Stimulated activated CD4-positive, alpha-beta T cell treated with anti-CD3 and anti-CD28 coated beads, Interleukin-2, amount 100 ng/mL, for 24 hours (primary cell): ENCODE measurements at places on chromosomes 12 and 14.

- no peak for DNase-seq
These were observed 6.0 kb downstream of the CCDC60 start for GRCh38 chr12:119340578-119340977.

GRCh38 chr14:29671034-29671433 lies 256.6 kb downstream of the PRKD1 start:
- no peak for DNase-seq

DNA sequence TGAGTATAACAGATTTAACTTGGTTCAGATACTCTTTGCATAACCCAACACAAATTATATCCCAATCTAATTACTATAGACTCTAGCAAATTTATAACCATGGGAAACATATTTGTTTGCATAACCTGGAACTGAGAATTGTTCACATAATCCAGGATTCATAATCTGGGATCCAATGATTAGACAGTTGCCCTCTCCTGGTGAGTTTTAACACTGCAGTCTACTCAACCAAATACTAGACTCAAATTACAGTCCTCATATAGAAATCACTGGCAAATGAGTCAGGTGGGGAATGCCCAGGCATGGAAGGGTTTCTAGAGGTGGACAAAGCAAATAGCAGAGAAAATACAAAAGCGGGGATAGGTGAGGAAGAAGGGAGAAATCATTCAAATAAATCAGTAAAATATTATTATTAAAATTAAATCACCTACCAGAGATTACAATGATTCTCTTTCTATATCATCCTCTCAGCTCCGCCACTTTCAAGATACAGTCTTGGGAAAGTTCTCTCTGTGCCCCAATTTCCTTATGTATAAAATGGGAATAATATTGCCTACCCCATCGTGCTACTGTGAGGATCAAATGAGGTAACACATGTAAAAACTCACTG lies 9.4 kb downstream of the GCH1 start:
- DNase-seq, result no peak

DNA sequence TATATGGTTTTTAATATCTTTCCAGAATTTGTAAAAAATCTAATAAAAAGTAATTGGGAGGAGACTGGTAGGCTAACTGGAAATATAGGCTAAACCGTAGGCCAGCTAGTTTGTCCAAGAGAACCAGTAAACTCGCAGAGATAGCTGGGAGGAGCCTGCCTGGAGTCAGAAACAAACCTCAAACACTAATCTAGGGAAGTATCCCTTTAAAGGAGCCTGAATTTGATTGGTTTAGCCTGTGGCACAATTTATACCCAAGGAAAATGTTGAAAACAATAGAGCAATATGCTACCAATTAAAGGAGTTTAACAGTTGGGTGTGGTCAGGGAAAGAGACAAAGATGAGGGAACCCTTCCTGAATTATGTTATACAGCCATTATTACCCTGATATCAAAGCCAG lies 109.6 kb downstream of the EML5 start:
- DNase-seq, result no peak

- DNase-seq, result no peak
These were observed 158.2 kb downstream of the SLC38A4 start for GRCh38 chr12:46667551-46667950.

GRCh38 chr12:116172224-116172849 lies 105.2 kb downstream of the MED13L start:
- DNase-seq, result peak; percentile 46

DNA sequence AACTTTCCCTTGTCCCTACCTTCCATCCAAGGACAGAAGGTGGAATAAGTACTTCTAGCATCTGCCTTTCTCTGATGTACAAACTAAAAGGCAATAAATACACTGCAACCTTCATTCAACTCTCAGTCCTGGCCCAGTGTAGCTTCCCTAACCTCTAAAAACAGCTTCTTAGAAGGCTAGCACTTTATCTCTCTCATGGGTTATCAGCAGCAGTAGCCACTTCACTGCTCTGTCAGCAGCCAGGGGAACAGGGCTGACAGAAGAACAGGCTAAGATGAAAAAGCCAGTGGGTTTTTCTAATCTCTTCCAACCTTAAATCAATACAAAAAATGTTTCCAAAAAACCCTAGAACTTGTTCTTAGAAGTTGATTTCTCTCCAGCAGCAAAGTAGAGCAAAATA lies 13.2 kb downstream of the BAZ2A start:
- DNase-seq, result no peak

- DNase-seq, result no peak
These were observed 121.0 kb upstream of the KRR1 start for GRCh38 chr12:75632442-75632841.

GRCh38 chr12:98222135-98222534 lies 293.3 kb upstream of the TMPO start:
- DNase-seq, result no peak

- DNase-seq, result peak; percentile 48
These were observed 121.7 kb downstream of the CHST11 start for GRCh38 chr12:104578453-104578852.

GRCh38 chr12:64187370-64187769 lies 34.7 kb downstream of the KICS2 start:
- no peak for DNase-seq

- DNase-seq, result no peak
These were observed 403.7 kb downstream of the SLC6A15 start for GRCh38 chr12:84508851-84509260.

GRCh38 chr14:34538871-34539406 lies 562 bp downstream of the EAPP start:
- DNase-seq, result no peak

DNA sequence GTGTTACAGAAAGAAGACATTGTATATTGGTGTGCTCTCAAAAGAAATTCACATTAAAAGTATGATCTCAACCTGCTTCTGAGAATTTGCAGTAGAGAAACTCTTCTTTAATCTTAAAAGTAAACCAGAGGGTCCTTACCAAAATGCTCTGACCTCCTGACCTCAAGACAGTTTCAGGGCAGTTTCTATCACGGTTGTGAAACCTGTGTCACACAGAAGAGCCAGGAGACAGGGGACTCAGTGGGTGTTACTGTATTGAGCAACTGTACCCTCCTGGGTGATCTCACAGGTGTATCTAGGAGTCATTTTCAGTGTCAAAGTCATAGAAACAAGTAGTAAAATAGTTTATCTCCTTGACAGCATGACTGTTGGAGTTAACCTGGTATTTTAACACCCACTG lies 178.0 kb downstream of the GRIP1 start:
- no peak for DNase-seq

- DNase-seq, result no peak
These were observed 19.8 kb downstream of the PPM1H start for GRCh38 chr12:62915204-62915529.

GRCh38 chr12:30092983-30093617 lies 309.4 kb upstream of the TMTC1 start:
- no peak for DNase-seq

DNA sequence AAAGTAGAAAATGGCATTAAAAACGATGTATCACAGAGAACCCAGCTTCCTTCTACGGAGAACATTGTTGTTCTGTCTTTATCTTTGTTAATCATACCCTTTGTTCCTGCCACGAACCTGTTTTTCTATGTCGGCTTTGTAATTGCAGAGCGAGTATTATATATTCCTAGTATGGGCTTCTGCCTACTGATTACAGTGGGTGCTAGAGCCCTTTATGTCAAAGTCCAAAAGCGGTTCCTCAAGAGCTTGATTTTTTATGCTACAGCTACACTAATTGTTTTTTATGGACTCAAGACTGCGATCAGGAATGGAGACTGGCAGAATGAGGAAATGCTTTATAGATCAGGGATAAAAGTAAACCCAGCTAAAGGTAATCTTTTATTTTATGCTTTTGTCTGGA lies 209.6 kb downstream of the TMTC2 start:
- DNase-seq, result no peak

DNA sequence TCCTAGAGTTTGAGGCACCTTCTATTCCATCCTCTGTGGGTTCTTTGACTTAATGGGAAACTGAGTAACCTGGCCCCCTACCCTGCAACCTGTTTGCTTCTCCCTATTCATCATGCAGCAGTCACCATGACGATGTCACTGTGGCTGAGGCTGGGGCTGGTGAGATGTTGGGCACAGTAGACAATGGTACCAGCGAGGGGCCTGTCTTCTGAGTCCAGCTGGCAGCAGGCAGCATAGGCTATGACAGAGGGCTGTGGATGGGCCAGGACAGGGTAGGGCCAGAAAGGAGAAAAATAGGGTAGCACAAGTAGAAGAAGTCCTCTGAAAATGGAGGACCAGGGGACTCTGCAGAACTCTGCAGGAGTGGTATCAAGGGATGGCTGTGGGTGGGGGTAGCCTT lies 2.0 kb downstream of the CIROP start:
- no peak for DNase-seq

DNA sequence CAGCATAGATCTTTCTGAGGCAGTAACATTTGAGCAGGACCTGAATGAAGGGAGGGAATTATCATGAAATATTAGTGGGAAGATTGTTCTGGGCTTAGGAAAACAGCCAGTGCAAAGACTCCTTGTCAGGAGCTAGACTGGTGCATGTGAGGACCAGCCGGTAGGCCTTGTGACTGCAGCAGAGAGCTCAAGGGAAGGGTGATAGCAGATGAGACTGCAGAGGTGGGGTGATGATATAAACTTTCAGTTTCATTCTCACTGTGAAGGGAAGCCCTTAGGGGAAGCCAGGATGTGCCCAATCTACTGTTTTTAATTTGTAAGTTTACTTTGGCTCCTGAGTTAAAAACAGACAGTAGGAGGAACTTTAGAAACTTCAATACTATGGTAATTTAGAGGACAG lies 12.4 kb downstream of the IL22 start:
- DNase-seq, result peak; percentile 58

GRCh38 chr12:16523284-16523950 lies 82.5 kb downstream of the LMO3 start:
- no peak for DNase-seq

- no peak for DNase-seq
These were observed 228.4 kb upstream of the FLRT2 start for GRCh38 chr14:85301506-85301905.

DNA sequence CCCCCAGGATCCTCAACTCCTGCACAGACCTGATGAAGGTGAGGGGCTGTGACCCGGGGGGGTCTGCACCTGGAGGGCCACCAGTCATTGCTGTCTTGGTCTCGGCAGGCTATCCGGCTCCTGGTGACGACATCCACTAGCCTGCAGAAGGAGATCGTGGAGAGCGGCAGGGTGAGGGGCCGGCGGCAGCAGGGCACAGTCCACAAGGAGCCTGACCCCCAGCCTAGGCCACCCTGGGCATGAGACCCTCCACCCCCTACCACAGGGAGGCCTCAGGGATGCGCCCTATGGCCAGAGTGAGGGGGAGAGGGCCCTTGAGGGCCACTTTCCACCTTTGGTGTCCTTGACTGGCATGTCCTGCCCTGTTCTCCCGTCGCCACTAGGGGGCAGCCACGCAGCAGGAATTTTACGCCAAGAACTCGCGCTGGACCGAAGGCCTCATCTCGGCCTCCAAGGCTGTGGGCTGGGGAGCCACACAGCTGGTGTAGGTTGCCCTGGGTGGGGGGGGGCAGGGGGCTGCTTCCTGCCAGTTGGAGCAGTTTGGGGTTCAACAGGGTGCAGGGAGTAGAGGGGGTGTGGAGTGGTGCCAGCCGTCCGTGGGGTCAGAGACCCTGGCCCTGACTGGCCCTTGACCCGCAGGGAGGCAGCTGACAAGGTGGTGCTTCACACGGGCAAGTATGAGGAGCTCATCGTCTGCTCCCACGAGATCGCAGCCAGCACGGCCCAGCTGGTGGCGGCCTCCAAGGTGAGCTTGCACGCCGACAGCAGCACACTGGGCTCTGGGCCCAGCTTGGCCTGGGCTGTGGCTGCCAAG lies 25.0 kb downstream of the HIP1R start:
- DNase-seq, result peak; percentile 88

DNA sequence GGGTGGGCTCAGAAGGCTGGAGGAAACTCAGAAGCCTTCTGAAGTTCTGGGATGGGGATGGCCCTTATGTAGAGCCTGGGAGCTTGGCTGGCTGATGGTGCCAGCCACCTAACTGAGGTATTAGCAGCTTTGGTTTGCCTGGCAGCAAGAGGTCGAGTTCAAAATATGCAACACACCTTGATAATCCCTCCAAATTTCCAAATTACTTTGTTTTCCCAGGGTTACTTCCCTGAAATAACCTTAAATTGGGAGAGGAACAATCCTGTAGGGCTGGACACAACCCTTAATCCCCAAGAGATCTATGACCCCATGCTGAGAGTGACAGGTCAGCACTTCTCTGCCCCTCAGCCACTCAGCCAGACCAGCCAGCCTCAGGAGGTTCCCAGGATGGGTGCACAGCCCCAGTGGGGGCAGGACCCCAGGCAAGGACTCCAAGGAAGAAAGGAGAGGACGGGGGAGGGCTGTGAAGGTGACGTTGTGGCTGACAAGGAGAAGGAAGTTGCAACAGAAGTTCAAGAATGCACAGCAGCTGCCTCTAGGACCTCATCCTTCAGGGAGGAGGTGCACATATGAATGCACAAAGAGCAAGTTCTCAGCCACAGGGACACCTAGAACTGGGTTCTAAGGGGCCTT lies 18.6 kb upstream of the KRT77 start:
- DNase-seq, result no peak

GRCh38 chr14:50036211-50036610 lies 80.2 kb downstream of the VCPKMT start:
- no peak for DNase-seq

GRCh38 chr12:103696101-103696500 lies 109.0 kb downstream of the STAB2 start:
- no peak for DNase-seq

GRCh38 chr14:96345669-96346068 lies 17.5 kb downstream of the ATG2B start:
- no peak for DNase-seq

- no peak for DNase-seq
These were observed 1.8 kb upstream of the FRS2 start for GRCh38 chr12:69468237-69469026.

DNA sequence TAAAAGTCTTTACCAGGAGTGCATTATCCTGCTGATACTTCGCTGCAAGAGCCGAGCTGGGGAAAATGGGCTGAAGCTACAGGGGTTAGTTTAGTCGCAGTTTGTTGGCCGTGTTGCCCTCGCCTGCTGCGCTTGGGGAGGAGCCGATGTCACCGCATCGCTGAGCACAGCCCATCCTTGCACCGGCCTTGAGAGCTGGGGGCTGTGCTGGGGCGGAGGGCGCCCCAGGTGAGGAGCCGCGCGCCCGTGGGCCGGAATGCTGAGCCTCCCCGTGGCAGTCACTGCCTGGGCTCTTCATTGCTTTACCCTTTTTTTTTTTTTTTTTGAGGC lies 50.0 kb downstream of the ADGRD1 start:
- no peak for DNase-seq

- no peak for DNase-seq
These were observed 394.2 kb downstream of the DPF3 start for GRCh38 chr14:72499746-72500145.

- DNase-seq, result no peak
These were observed 89.2 kb upstream of the CLMN start for GRCh38 chr14:95408731-95409476.

DNA sequence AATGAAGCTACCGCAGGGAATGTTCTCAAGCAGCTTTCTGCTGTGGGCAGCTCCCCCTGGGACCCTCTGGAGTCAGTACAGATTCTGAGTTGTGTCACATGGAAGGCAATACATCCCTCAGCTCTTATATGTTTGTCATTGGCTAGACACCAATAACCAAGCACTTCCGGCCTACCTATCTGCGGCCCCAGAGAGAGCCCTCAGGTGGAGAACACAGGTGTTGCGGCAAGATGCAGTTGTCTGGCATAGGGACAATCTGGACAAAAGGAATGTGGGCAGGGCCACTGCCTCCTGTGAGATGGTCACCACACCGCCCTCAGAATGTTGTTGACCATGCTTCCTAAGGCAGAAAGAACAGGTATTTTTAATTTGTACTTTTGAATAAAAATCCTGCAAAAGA lies 118.7 kb downstream of the BRMS1L start:
- DNase-seq, result peak; percentile 34

- DNase-seq, result no peak
These were observed 216.0 kb downstream of the AKAP6 start for GRCh38 chr14:32545095-32545494.
